ENCODE measurements at places on chromosomes 3 and 15.

- DNase-seq = no peak
Measured at GRCh38 chr3:70554170-70554569, 241.7 kb upstream of the MDFIC2 start.

DNA sequence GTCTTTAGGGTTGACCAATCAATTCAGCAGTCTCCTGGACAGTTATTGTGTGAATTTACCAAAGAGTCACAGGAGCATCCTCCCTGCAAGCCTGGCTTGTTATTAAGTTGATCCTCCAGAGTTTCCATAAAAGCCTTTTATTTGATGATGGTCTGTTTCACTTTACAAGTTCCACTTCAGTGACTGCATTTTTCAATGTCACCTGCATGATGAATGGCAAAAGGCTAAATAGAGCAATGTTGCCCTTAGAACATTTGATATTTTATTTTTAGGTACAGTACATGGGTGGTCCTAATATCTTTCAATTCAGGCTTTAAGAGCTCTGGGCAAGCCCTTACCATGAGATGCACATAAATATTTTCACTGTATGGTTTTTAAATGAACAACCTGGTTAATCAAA, 22.6 kb downstream of the GUCA1C start:
- no peak for DNase-seq

DNA sequence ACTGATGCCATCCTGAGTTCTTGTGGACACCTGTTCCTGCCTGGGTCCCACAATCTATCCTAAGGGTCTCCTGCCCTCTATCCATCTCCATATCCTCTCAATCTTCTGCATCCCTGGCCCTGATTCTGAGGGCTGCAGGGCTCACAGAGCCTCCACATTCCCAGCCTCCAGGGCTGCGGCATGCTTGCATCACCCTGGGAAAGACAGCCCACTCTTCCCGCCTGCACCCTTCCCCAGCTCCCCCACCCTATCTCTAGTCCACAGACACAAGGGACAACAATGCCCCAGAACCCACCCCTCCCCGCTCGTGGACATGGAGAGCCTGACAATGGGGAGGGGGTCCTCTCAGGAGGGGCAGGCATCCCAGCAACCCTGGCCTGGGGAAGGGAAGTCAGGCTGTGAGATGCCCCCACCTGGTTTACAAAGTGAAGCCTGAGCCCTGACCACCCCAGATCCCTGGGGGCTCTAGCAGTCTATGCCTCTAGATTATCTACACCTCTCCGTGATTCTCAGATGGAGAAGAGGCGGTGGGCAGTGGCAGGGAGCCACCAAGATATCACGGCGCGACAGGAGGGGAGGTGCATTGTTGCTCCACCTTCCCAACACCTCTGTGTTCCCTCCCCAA, 10.3 kb downstream of the SEMA3G start:
- no peak for DNase-seq

- no peak for DNase-seq
Measured at GRCh38 chr3:9779721-9780457, 10.1 kb upstream of the CAMK1 start.

DNA sequence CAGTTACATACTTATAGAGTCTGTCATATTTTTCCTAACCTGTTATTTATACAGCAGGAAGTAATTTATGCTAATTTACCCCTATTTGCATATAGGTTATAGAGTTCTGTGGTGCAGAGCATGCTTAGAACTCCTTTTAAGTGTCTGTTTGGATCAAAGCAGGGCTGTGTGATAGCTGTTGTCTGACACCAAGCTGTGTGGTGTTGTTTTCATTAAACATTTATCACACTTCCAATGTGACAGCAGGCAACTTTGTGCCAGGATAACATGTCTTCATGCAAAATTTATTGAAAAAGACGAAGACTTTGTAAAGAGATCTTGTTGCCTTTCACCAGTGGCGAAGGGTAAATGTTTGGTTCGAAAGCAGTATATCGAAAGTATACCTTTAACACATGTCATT, 100.2 kb downstream of the RSRC1 start:
- DNase-seq = no peak

- DNase-seq = no peak
Measured at GRCh38 chr3:188468662-188469061, 314.7 kb downstream of the LPP start.

- DNase-seq = no peak
Measured at GRCh38 chr3:7282988-7283387, 422.1 kb downstream of the GRM7 start.

GRCh38 chr3:81778678-81779182, 17.3 kb upstream of the GBE1 start:
- no peak for DNase-seq

- peak; percentile 12 for DNase-seq
Measured at GRCh38 chr3:172622916-172623700, 87.8 kb downstream of the NCEH1 start.

GRCh38 chr15:81939604-81940440, 106.0 kb downstream of the MEX3B start:
- no peak for DNase-seq

DNA sequence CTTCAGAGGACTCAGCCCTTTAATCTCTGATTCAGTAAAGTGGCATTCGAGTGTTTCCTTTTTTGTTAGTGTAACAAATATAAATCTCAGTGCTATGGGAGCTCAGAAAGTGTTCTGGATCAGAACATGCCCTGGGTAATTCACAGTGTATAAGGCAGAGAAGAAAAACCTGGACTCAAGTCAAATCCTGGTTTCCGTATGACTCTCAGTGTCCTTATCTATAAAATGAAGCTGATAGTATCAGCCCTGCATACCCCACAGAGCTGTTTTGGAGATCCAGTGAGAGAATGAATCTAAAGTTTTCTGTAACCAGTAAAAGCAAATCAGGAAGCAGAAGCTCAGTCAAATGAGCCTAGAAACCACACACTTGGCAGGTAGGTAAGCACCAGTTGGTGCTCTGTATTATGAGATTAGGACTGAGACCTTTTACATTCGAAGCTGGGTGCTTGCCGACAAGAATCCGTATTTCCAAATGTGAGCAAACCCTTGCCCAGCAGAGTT, 67.2 kb downstream of the IL1RAP start:
- DNase-seq = peak; percentile 15

DNA sequence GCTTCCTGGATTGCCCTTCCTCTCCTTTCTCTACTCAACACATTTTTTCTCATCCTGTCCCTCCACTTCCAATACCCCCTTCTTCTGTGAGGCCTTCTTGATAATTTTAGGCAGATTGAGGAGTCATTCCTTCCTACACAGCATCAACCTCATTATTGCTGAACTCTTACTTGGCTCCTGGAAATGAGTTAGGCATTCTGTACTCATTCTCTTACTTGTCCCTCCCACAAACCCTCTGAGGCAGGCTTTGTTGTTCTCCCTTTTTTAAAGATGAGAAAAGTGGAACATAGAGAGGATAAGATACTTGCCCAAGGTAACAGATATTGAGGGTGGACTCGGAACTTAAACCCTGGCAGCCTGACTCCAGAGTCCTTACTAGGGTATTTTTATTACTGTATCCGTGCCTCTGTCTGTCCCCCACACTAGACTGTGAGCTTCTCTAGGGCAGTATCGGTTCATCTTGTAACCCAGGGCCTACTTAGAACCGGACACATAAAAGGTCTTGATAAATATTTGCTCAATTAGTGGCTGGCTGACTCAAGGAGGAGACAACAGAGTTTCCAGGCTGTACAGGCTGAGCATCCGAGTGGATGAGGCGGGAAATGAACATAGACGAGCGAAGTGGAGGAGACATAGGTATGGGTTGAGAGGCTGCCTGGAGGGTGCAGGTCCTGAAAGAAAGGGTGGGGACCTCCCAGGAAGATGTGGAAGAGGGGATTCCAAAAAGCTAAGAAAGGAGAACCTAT, 148.7 kb upstream of the ATP2B2 start:
- no peak for DNase-seq

GRCh38 chr3:131053043-131053859, 26.6 kb downstream of the NEK11 start:
- peak; percentile 15 for DNase-seq

DNA sequence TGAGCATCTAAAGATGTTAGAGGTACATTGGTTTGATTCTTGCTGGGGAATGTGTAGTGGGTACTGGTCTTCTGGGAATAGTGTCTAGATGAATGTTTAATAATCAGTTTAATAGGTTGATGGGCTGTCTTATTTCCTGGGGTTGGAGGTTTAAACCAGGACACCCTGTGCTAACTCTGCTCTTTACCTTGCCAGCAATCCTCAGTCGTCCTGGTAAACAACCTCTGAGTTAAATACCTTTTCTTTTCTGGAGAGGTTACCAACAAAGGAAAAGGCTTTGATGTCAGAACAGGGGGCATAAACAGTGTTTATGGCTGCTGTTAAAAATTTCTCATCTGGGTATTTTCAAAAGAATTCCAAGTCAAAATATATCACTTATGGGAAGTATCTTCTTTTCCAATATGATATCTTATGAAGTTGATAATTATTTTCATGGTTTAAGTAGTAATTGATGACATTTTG, 23.5 kb downstream of the MITF start:
- no peak for DNase-seq

DNA sequence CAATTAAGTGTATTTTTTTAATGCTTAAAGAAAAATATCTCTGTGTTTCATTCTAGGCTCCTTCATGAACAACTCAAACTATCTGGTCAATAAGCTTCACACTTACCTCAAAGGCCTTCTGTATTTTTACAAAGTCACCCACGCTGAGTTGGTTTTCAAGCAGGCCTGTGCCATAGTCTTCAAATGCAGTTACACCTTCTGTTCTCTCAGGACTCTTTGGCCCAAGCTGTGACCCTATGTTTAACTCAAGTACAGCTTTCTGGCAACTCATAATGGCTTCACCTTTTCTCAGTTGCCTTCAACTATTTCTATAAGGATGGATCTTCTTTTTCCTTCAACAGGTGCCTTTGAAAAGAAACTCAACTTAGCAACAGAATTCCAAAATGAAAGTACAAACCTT, 587 bp downstream of the WDR49 start:
- no peak for DNase-seq

GRCh38 chr3:120416868-120417267, 33.9 kb downstream of the FSTL1 start:
- no peak for DNase-seq

DNA sequence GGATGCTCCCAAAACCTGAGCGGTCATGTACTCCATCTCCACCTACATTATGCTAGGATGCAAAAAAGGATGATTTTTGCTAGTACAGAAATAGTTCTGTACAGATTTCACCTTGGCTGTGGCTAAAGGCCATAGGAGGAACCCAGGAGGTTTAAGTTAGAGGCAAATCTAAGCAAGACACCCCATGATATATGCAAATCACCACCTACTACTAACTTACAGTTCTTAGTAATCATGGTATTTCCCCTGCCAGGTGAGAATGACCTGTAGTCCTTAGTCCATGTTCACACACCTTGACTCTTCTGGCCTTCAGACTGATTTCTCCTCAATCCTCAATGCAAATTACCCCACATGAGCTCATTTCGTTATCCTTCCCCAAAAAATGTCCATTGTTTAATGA, 154.2 kb downstream of the IMPG2 start:
- no peak for DNase-seq

DNA sequence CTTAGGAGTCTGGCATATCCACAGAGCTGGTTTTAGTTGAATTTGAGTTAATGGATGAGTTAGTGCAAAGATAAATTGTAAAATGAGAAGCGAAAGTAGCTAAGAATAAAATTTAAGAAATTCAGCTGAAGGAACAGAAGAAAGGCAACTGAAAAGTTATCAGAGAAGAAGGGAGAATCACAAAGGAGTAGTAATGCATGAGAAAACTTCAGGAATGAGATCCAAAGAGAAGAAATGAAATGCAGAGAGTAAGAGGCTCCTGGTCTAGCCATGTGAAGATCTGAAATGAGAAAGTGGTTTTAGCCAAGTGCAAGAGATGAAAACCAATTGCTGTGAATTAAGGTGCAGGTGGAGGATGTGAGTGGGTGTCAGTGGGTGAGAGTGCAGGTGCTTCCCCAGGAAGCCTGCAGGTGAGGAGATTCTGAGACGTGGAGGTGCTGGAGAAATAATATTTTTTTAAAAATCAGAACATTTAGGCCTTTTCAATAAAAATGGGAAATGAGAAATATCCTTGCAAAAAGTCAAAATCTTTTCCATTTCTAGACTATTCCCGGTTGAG, 18.5 kb downstream of the KBTBD8 start:
- no peak for DNase-seq

DNA sequence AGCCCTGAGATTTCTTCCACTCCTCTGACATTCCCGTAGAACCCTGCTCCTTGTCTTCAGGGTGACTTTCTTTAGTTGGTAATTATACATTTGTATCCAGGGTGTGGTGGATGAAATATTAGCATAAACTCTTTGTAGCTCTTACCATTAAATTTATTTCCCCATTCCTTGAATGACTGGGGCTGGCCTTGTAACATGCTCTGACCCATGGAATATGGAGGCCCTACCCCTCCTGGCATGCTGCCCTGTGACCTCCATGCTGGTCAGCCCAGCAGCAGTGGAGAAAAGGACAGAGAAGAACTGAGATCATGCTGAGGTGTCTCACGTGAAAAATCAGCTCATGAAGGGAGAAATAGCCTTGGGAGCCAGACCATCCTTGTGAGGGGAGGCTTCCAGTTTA, 96.1 kb upstream of the PROK2 start:
- no peak for DNase-seq

- no peak for DNase-seq
Measured at GRCh38 chr3:46972396-46972795, 4.1 kb downstream of the CCDC12 start.

- DNase-seq = peak; percentile 19
Measured at GRCh38 chr15:80152896-80153876, at the start of gene FAH. TSS of gene FAH (plus strand) at chr15:80152999. CDS start at chr15:80153055, 56 bp downstream.

GRCh38 chr3:170405101-170405500, 13.6 kb upstream of the CLDN11 start:
- no peak for DNase-seq

DNA sequence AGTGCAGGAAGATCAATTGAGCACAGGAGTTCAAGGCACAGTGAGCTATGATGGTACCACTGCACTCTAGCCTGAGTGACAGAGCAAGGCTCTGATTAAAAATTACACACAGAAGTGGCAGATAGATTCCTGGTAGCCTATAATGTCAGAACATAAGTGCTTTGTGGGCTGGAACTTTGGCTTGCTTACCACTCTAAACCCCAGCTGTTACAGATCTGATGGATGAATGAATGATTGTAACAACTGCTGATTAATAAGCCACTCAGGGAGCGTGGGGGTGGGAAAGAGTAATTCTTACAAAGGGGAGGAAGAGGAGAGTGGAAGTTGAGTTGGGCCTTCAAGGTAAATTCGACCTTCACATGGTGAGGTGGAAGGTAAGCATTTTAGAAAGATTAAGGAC, 40.9 kb upstream of the PTPN23 start:
- no peak for DNase-seq

DNA sequence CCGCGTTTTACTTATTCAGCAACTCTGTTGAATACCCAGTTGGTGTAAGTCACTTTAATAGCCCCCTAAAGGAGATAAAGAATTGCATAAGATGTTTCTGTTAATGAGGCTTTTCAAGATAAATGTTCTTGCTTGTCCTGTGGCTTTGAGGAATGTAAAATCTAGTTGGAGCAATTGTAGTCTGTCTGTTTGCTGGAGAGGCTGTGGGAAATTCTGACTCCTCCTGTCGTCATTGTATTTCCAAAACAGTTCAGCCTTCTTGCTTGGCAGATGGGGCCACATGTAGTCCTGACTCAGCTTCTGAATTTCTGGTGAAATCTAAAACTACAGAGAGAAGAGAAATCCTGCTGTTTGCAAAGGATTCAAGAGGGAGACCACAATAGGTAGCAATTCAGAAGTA, 114.4 kb downstream of the RYR3 start:
- no peak for DNase-seq

- DNase-seq = no peak
Measured at GRCh38 chr3:26624209-26624765, 1.7 kb downstream of the LRRC3B start.

All from AG08395 (cell line).